ENCODE measurements at places on chromosomes 7 and 10.

- no peak for DNase-seq
Measured at GRCh38 chr7:84474436-84474835, 279.8 kb upstream of the SEMA3A start.

GRCh38 chr7:50268990-50269389, 35.5 kb upstream of the IKZF1 start:
- DNase-seq, result no peak

GRCh38 chr7:139774376-139774775, 3.4 kb downstream of the HIPK2 start:
- DNase-seq, result no peak

DNA sequence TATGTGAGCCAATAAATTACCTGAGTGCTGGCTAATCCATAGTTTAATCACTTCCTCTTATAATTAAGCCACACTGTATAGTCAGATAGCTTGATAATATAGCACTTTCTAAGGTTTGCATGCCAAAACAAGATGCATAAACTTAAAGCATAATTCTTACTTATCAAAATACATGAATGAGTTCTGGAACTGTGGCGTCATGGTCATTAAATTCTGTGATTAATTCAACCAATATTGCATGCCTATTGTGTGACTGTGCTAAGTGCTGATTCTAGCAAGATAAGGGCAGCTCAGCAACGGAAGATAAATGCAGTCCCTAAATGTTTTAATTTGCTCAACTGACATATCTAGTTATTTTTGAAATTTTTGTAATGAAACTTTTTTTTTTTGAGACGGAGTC, 29.7 kb downstream of the HOXA1 start:
- DNase-seq, result no peak

DNA sequence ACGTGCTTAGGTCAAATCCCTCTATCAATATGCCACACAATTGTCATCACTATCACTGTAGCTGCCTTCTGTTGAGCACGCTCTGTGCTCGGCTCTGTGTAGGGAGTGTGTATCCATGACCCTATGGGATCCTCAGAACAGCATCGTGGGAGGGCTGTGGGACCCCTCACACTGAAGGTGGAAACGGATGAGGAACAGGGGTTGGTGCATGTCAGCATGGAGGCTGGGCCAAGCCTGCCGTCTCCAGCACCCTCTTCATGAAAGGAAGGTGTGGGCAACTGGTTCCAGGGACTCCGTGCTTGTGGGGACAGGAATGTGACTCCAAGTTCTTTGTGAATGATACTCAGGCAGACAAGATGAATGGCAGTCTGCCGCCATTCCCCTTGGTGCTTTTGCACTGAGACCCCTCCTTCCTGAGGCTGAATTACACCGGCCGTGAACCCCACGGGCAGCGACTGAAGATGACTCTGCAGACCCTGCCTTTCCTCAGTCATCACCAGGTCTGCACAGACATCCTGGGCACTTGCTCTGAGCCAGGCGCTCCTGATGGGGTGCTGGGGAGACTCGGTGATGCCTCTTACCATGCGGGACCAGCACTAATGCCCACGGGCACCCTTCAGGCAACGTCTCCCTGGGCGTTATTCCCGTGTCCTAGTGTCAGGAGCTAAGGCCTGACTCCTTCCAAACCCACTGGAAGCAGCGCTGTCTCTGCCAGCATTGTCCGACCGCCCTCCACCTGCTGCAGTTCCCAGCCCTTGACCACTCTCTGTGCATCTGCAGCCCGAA, 495.2 kb downstream of the TCERG1L start:
- DNase-seq, result no peak

GRCh38 chr7:55887821-55888247, 578 bp downstream of the ZNF713 start:
- DNase-seq, result no peak

- DNase-seq, result no peak
Measured at GRCh38 chr7:37142958-37143357, 305.7 kb downstream of the ELMO1 start.

- DNase-seq, result no peak
Measured at GRCh38 chr7:27314111-27314510, 71.5 kb downstream of the EVX1 start.

GRCh38 chr10:132813560-132814468, 27.9 kb upstream of the NKX6-2 start:
- no peak for DNase-seq

- DNase-seq, result peak; percentile 48
Measured at GRCh38 chr7:92633211-92633906, 43.2 kb upstream of the FAM133B start.

GRCh38 chr10:72080042-72080975, 8.0 kb downstream of the SPOCK2 start:
- no peak for DNase-seq

- no peak for DNase-seq
Measured at GRCh38 chr7:294440-295154, 4.6 kb downstream of the FOXL3 start.

GRCh38 chr10:108911814-108912541, 1011.3 kb downstream of the XPNPEP1 start:
- no peak for DNase-seq

DNA sequence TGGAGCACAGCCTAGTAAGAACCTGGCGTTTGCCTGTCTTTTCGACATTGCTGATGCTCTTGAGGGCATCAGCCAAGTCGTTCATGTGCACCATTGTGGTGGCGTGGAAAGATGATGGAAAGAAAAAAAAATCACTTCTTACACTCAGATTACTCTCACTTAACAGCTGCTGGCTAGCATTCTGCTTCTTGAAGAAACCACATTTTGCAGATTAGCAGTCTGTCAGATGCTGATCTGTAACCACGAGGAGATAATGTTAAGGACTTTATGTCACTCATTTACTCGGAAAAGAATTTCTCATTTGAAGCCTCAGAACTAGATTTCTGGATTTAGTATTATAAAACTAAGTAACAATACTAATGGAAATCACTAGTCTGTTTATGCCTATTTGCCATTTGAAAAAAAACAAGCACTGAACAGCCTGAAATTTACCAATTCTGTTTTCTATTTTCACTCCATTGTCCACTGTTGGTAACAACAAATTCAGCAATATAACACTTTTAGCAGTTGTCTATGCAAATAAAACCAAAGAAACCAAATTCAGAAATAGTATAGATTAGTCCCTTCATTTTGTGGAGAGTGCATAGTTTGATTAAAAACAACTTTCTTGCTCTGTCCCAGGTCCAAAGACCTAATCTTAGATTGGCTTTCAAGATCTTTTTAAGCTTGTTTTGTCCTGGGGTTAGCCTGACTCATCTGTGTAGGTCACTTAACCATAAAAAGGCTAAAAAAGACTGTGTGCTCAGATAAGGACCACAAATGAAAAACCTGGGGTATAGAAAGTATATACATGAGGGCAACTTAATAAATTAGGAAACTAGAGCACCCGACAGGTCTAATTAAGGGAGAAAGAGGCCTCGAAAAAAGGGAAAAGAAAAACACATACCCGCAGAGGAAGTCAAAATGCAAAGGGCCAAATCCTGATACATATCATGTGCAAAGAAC, 67.5 kb downstream of the NT5C2 start:
- no peak for DNase-seq

DNA sequence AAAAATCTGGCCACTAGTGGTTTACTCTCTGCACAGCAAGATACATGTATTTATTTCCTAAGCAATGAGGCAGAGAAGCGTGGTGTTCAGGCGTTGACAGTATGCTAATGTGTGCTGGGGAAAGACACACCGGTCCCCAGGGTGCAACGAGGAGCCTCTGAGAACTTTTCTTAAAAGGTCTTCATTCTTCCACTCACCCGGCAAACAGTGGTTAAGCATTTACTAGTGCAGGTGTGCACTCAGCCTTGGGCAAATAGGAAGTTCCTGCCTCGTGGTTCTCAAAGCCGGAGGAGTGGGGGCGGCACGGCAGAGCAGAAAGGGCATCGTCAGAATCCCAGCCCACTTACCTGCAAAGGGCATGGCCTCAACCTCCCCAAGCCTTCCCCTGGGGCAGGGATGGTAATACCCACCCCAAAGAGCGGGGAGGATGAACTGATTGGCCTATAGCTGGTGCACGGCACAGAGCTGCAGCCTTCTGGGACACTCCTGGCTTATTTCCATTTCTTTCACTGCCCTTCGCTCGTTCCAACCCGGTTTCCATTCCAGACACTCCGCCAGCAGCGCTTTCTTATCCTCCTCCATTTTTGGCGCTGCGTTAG, 184.3 kb upstream of the CTBP2 start:
- DNase-seq, result no peak

DNA sequence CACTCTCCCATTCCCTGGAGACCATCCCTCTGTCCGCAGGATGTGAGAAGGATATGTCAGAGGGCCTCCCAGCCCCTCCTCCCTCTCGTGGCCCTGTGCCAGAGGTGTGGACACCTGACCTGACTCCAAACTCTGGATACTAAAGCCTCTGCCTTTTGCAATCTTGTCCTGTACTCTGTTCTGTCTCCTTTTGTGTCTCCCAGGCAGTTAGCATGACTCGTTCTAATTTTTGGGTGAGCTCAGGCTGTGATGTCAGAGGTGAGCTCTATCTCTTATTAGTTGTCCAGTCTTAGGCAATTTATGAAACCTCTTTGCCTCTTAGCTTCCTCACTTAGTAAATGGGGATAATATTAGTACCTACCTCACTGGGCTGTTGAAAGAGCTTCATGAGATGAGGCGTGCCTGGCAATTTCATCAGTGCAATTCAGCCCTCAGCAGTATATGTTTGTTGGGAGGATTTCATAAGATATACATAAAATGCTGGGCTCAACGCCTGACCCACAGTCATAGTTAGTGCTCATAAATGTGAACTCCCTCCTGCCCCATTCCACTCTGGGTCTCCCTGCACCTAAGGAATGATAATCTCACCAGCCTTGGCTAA, 10.9 kb downstream of the MARVELD1 start:
- no peak for DNase-seq

GRCh38 chr7:30019960-30020359, 6.5 kb downstream of the FKBP14 start:
- DNase-seq, result no peak

GRCh38 chr7:142602183-142602582, 147.1 kb upstream of the PRSS1 start:
- DNase-seq, result no peak

- no peak for DNase-seq
Measured at GRCh38 chr10:129524936-129525335, 57.9 kb downstream of the MGMT start.

DNA sequence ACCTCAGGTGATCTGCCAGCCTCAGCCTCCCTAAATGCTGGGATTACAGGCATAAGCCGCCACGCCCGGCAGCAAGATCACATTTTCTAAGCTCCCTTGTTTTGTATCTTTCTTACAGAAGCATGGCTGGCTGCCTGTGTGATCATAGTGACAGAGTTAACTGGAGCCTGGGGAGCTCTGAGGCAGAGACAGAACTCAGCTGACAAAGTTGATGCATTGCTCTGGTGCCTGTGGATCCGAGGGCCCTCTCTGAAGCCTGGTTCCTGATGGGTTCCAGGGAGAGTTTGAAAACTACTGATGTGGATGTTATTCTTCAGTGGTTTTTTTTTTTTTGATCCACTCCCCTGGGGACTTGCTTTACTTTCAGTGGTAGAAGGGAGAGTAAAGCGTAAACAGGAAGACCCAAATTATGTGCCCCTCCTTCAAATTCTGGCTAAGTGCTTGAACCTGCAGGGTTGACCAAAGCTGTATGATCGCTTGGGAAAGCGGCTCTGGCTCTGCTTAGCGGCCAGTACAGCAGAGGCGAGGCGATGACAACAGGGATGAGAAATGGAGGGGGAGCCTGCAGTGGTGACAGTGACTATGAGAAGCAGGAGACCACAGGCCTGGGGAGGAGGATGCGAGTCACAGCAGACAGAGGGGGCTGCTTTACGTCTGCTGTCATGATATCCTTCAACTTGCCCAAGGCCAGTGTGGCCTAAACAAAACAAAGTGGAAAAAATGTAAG, 6.8 kb upstream of the EFCAB10 start:
- DNase-seq, result no peak

DNA sequence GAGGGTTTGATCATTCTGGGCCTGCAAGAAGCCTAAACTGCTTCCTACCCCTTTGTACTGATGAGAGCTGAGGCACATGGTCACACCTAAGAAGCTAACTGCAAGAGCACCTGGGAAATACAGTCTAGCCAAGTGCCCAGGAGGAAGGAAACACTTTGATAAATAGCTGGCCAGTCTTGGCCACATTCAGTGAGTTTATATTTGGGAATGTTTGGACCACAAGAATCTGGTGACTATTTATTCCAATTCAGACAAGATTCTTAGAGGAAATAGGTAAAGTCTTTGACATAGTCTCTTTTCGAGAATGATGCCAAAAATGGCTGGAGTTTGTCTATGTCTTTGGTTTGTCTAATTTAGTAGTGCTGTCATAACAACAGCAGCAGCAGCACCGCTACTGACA, 213.6 kb downstream of the KIF20B start:
- no peak for DNase-seq

DNA sequence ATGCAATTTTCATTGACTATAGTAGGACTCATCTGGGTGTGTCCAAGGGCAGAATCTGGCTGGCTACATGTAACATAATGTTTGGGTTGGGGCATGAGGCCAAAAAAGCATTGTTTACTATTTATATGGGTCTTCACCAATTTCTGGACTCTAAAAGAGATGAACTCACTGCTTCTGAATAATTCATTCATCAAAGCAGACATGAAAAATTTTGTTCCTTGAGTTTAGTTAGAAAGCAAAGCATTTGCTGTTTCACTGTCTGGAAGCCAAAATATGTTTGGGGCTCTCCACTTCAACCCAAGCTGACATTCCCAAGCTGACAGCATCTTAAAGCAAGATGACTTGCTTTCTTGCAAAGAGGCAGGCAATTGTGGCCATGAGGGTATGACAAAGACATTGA, 670.6 kb downstream of the SUGCT start:
- DNase-seq, result no peak

- no peak for DNase-seq
Measured at GRCh38 chr10:11810313-11810766, 12.8 kb upstream of the PROSER2 start.

GRCh38 chr10:42883993-42884983, 101.7 kb downstream of the BMS1 start:
- DNase-seq, result no peak

GRCh38 chr7:17040716-17041115, 158.9 kb upstream of the AGR3 start:
- DNase-seq, result no peak

DNA sequence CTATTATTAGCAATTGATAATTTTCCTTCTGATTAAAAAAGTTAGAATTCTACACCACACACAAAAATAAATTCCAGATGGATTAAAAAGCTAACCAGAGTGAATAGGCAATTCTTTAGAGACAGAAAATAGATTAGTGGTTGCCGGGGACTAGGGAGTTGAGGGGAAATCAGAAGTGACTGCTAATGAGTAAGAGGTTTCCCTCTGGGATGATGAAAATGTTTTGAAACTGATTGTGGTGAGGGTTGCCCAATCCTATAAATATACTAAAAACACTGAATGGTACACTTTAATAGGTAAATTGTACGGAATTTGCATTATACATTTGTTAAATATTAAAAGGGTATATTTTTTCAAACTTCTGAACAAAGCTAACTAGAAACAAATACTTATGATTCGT, 214.9 kb downstream of the GPAM start:
- no peak for DNase-seq

GRCh38 chr7:29126804-29127203, 19.5 kb downstream of the CPVL start:
- no peak for DNase-seq
